Caki2 (cell line): ENCODE measurements at places on chromosomes 12 and 14. TPM values are rescaled to one million over a fixed set of nuclear protein-coding genes. Genes with fewer than 3 reads are reported as not detected.

DNA sequence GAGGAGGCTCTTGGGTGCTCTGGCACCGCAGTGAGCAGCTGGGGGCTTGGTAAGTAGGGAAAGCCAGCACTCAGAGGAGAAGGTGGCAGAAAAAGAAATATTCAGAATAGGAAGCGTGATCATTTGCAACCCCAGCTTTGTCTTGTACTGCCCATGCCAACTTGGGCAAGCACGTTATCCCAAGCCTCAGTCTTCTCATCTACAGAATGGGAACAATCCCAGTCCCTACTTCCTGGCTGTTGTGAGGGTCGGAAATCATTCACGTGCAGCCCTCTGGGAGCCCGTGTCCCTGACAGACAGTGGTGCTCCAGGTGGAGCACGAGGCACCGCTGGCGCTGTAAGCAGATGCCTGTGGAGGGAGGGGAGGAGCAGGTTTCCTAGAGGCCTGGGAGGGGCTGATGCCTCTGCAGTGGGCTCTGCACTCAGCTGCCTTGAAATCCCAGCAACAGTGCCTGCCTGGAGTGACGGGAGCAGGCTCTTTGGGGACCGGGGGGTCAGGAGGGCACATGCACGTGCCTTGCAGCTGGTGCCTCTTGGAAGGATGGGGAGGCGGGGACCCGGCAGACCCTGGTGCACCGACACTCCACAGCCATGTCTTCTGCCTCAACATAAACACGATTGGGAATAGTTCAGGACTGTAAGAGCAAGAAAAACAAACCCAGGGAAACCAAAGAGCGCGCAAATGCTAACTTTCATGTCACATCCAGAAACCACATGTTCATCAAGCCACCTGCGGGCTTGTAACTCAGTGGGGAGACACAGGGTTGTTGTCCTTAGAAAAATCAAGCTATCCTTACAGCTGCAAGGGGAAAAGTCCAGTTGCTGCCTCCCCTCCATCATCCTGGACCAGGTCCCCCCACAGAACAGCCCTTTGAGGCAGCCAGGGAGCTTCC is 86.5 kb upstream of the DIO3 start:
- DNase-seq, result no peak

The KRT78 gene
- total RNA-seq, result not detected in 2 replicates

GRCh38 chr14:34926552-34926951 is 51.4 kb upstream of the BAZ1A start:
- no peak for DNase-seq

DNA sequence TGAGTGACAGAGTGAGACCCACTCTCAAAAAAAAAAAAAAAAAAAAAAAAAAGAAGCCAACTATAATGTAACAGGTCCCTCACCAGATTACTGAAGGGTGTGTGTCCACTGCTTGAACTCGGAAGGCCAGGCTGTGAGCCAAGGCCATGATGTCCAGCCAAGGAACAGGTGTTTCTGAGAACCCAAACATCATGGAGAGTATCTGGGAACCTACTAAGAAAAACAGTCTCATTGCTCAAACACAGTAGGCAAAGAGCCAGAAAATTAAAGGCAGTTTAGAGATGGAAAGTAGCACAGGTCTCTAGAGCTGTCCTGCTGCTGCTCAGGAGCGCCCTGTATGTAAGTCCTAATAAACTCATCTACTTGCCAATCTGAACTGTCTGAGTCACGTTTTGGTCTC is 12.5 kb upstream of the MAP4K5 start:
- no peak for DNase-seq

GRCh38 chr12:4228122-4228580 is 45.4 kb upstream of the CCND2 start:
- no peak for DNase-seq

- DNase-seq, result no peak
These were observed 64.8 kb upstream of the BEGAIN start for GRCh38 chr14:100651999-100652508.

DNA sequence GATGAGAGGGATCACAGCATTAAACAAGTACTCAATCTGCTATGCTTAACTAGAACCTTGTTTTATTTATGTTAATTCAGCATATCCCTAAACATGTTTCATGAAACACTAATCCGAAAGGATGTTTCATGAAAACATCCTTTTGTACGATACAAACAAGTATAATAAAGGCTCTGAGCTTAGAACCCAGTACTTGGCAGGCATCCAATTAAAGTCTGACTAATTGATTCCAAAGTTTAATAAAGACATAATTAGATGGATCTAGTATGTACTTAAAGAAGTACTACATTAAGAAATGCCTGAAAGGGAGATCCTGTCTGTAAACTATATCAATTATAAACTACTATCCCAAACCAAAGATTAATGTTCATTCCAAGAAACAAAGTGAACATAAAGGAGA is 51.8 kb downstream of the SCAF11 start:
- no peak for DNase-seq

DNA sequence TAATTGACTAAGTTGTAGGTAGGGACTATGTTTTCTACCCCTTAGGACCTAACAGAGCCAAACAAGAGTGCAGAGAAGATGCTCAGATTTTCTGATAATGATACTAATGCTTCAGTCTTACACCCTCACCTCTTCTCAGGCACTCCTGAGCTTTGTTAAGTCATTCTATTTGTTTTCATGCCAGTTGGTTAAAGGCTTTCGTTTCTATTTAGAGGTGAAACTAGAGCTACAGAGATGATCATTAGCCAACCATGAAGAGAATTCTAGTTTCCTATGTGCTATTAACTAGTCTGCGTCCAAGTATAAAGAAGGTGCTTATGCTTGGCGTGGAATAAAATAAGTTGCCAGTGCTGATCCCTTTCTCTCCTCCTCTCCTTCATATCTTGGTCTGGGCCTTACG is 34.6 kb upstream of the PYGL start:
- DNase-seq, result no peak

DNA sequence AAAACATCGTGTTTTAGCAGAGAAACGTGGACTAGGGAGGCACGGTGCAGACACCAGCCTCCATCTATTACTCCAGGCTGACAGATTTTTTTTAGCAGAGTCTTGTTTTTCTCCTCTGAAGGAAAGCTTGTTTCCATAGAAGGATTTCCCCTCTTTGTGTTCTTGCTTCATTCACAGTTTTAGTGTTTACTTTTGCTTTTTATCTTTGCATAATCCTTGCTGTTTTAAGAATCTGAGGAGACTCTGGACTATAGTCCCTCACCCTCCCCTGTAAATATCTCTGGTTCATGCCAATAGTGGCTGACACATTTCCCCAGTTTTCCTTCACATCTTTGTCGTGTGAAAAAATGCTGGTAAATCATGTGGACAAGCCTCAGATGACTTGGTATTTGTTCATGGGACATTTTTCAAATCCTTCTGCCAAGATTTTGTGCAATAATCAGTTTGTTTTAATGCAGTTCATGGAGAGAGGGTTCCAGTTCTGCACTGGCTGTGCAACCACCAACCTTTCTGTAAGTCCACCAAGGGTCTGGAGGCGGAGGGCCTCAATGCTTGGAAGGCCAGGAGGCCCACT is 39.9 kb upstream of the TMCC3 start:
- DNase-seq, result no peak

DNA sequence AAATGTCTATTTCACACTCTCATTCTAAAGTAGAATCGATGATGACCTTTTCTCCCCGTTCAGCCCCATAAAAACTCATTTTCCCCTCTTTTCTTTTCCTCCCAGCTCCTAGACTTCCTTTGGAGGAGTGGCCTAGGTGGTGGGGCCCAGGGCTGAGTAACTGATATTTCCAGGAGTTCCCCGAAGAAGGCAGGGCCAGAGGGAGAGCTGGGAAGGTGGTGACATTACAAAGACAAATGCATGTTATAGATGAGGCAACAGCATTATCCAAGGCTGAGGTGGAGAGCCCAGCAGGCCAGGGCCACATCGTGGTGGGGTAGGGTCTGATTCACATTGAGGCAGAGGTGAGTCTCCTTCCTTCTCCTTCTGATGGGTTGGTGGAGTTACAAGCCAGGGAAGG is 22.2 kb upstream of the HDAC7 start:
- DNase-seq, result no peak

GRCh38 chr12:115709540-115710011 is 567.9 kb downstream of the MED13L start:
- no peak for DNase-seq

The COX6A1 gene
- 793 and 854 TPM in 2 replicates for total RNA-seq

GRCh38 chr12:101925361-101925760 is 48.0 kb downstream of the DRAM1 start:
- DNase-seq, result no peak

DNA sequence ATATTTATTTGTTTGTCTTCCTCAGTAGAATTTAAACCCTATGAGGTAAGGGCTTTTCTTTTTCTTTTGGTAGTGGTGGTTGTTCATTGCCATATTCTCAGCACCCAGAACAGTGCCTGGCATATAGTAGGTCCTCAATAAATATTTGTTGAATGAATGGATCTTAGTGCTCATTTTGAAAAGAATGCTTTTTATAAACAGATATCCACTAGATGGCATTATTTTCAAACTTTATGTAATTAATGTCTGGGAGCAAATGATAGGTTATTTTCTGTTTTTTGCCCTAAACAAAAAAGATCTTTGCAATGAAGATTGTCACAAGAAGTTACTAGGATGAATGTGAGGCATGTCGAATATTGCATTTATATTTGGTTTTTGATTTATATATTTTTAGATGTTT is 64.1 kb downstream of the RAD51B start:
- DNase-seq, result peak; percentile 2

The SERPINA10 gene
- total RNA-seq, result not detected in 2 replicates

GRCh38 chr12:49052451-49053208 is 8.0 kb downstream of the KMT2D start:
- DNase-seq, result no peak

The ABCC9 gene
- 0.51 TPM in 1 of 2 replicates, not detected in the other for total RNA-seq

- no peak for DNase-seq
These were observed 465.2 kb downstream of the BCAT1 start for GRCh38 chr12:24483732-24484131.

- no peak for DNase-seq
These were observed 49.3 kb downstream of the TRPV4 start for GRCh38 chr12:109783965-109784244.

The KRT74 gene
- not detected in 2 replicates for total RNA-seq
